Left lobe of liver (tissue), 2 donors: ENCODE measurements at places on chromosomes 2 and 18.

DNA sequence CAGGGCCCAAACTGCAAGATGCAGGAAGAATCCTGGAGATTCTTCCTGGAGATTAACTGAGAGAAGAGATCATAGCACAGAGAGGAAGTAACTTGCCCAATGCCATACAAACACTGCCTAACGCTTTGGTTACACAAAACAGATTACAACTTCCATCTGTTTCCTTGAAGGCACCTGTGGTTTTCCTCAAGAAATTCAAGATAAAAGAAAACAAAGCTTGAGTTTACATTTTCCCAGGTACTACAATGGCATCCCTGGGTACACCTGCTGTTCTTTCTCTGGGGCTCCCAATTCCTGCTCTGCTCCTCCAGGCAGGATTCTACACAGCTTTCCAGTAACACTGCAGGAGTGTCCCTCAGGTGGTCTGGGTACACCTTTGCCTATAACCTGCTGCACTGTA is 781.9 kb upstream of the ID2 start:
- no peak for DNase-seq

DNA sequence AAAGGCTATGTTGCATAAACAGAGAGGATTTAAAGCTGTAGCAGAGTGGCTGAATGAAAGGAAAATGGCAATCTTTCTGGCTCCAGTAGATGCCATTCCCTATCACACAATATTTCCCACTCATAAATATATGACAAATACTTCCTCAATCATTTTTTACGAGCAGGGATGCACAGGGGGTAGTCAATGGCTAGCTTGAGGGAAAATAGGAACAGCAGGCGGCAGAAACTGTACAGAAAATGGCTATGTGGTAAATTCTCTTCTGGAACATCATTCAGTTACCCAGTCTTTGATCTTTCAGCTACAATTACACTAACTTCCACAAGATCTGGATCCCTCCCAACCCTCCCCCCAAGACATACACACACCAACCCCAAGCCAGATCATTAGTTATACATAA is 127.2 kb downstream of the OLA1 start:
- DNase-seq: no peak

- peak; percentile 41 for DNase-seq
Measured at GRCh38 chr18:79511671-79512301, 116.1 kb downstream of the NFATC1 start.

DNA sequence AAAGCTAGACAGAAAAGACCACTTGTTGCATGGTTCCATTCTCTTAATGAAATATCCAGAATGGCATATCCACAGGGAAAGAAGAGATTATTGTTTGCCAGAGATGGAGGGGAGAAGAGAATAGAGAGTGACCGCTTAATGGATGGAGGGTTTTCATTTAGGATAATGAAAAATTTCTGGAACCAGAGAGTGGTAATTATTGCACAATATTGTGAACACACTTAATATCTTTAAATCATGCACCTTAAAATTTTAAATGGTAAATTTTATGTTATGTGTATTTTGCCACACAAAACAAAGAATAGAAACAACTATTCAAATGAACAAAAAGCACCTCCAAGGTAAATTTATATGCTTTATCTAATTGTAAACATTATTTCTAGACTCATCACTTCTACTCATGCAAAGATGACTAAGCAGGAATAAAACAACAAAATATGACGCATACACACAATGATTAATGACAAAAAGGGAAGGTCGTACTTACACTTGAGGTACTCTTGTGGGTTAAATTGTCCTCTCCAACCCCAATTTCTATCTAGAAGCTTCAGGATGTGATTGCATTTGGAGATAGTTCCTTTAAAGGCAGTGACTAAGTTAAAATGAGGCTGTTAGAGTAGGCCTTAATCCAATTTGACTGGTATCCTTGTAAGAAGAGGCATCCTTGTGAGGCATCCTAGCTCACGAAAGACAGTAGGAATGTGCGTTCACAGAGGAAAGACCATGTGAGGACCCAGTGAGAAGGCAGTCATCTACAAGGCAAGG is 18.7 kb upstream of the DHRS9 start:
- DNase-seq: no peak

DNA sequence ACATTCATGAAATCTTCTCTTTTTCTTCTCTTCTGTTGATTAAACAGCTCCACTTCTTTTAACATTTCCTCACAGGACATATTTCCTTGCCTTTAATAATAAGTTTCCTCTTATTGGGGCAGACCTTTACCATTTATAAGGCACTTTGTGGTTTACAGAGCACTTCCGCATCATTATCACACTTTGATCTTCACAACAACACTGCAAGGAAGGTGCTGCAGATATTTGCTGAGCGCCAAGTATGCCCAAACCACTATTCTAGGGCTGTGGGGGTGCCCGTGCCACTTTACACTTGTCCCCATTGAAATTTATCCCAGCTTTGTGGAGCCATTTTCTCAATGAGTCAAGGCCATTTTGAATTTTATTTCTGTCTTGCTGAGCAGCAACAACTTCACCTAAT is 246.6 kb downstream of the SS18 start:
- no peak for DNase-seq

DNA sequence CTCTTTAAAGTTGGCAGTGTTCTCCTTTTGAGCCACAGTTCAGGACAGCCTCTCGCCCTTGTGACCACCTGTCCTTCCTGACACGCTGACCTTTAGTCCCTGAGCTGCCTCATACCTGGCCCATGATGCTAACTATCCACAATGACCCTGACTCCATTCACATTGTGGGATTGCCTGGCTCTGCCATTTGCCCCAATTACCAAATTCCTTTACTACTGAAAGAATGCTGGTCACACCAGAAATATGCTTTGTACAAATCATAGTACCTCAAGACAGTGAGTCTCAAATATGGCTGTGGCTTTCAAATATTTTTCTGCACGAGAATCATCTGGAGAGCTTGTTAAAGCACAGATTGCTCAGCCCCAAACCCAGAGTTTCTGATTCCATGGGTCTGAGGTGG is 54.2 kb downstream of the LTBP1 start:
- peak; percentile 74 for DNase-seq
